ENCODE measurements at places on chromosomes 5 and 9. TPM values are rescaled to one million over a fixed set of nuclear protein-coding genes. Genes with fewer than 3 reads are reported as not detected.

DNA sequence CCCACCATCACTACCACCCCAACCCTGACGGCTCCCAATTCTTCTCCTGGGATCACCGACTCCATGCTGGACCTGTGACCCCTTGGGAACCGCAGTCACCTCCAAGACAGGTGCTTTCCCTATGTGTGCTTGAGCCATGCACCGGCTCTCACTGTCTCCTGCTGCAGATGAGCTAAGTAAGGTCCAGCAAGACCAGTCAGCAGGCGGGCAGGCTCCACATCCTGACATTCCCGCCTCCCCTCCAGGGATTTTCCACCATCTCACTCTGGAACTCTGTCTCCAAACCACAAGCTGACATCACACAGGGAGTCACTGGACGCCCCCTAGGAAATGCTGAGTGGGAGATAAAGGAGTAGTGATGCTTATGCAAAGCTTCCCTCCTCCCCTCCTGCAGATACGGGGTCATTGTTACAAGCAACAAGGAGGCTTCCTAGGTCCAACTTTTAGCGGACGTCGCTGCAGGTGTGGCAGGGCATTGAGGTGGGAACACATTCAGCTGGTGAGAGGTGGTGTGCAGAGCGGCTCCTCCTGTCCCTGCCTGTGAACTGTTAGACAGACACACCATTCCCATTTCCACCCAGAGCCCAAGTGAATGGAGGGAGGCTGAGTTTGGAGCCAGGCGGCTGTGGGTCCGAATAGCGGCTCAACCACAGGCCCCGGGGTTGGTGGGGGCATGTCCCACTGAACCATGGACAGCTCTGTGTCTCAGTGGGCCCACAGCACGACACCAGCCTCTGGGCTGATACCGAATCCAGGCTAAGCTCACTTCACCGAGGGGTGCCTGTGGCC, 129.2 kb upstream of the PHYKPL start:
- peak; percentile 19 for DNase-seq

Gene ZBTB5
- total RNA-seq, result 5.0 TPM

DNA sequence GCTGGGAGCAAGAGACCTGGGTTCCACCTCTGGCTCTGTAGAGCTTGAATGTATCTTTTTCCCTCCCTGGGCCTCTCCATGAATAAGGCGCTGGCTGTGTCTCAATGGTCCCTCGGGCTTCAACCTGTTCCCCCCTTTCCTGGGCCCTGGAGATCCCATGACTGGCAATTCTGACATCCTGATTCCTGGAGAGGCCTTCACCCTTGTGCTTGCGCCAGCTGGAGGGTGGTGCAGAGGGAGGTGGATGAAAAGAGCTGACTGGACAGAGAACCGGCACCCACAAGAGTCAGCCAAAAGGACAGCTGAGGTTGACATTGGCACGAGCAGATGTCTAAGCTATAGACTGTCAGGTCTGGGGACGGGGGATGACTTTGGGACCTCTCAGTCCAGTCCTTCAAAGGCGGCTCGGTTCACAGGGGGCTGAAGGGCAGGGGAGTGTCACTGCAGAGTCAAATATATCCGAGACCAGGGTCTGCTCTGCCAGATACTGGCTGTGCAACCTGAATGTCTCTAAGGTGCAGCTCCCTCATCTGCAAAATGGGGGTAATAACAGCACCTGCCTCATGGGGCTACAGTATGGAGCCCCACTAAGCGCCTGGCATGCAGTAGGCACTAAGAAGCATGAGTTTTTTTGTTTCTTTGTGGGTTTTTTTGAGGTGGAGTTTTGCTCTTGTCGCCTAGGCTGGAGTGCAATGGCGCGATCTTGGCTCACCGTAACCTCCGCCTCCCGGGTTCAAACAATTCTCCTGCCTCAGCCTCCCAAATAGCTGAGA, 13.8 kb downstream of the DNM1 start:
- DNase-seq, result no peak

GRCh38 chr9:28289746-28290145, 716.5 kb upstream of the C9orf72 start:
- peak; percentile 44 for DNase-seq

DNA sequence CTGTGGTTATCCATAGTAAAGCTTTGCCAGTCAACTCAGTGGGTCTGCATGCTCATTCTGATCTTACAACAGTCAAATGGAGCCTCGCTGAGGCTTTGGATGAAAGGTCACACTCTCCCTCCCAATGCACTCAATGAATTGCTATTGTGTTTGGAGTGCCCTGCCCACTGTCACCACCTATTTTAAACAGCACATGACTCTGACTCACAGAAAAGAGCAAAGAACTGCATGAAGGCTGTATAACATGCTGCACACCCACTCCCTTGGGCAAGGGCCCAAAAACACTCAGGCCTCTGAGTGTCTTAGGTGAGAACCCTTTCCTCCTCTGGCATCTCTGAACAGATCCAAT, 118.7 kb upstream of the CCDC112 start:
- DNase-seq, result peak; percentile 83

DNA sequence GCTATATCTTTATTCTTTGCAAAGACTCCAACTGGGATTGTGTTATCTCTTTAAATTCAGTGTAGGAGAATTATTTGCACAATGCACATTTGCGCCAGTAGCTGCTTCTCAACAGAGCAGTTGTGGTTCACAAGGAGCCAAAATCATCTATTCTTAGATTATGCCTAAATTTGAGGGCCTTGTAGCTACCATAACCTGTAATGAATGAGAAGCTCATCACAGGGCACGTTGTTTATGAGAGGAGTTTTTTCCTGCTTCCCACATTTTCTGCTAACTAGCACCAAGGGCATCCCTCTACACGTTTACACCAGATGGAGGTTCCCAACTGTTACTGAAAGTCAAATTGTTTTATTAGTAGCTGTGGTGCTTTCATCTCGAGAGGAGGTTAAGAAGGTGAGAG, 322.4 kb downstream of the TMEM161B start:
- no peak for DNase-seq

Gene PCDHGA12
- total RNA-seq, result not detected

GRCh38 chr9:15576350-15577050, 23.7 kb downstream of the CCDC171 start:
- no peak for DNase-seq

DNA sequence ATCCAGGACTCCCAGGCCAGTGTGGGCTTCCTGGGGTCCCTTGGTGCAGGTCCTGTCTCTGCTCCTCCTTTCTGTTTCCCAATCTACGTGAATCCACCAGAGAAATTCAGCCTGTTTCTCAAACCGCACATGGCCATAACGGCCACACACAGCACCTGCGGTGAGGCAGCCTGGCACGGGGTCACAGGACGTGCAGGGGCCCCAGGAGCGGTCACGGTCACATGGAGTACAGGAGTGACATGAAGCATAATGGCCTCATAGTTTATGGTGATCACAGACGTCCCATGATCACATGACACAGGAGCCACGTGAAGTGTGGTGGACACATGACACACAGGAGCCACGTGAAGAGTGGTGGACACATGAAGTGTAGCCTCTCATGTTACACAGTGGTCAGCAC, 248.5 kb upstream of the IRX4 start:
- DNase-seq, result no peak

- DNase-seq, result no peak
Measured at GRCh38 chr9:18610956-18611355, 137.0 kb downstream of the ADAMTSL1 start.

GRCh38 chr9:116733010-116733641, 46.0 kb downstream of the TRIM32 start:
- no peak for DNase-seq

GRCh38 chr5:133287500-133287899, 235.7 kb downstream of the HSPA4 start:
- DNase-seq, result peak; percentile 25

- DNase-seq, result peak; percentile 30
Measured at GRCh38 chr5:137752905-137753690, 1.1 kb downstream of the HNRNPA0 start.

- DNase-seq, result peak; percentile 41
Measured at GRCh38 chr5:55276771-55277170, 30.7 kb downstream of the DHX29 start.

DNA sequence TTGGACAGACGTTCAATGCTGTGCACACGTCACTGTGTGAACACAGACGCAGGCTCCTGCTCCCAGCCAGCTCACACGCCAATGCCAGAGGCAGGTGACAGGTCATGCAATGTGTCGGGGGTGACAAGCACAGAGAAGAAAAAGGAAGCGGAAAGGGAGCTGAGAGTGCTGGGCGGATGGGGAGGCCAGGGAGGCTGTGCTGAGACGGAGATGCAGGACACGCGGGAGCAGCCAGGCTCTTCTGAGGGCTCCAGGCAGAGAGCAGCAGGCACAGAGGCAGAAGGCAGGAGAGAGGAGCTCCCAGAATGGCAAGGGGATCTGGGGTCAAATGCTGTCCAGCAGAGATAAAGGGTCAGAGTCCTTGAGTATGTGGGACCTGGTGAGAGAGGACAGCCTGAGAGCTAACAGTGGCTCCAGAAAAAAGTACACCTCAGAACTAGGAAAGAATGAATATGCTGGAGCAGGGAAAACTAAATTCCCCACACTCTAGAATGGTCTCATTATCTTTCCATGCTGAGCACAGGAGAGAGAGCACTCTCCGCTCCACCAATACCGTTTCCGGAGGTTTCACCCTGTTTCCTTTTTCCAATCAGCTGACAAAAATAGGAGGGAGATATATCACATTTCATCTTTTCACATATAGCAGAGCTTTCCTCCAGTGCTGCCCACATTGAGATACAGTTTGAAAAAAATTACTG, 32.8 kb upstream of the NSMF start:
- DNase-seq, result peak; percentile 24

DNA sequence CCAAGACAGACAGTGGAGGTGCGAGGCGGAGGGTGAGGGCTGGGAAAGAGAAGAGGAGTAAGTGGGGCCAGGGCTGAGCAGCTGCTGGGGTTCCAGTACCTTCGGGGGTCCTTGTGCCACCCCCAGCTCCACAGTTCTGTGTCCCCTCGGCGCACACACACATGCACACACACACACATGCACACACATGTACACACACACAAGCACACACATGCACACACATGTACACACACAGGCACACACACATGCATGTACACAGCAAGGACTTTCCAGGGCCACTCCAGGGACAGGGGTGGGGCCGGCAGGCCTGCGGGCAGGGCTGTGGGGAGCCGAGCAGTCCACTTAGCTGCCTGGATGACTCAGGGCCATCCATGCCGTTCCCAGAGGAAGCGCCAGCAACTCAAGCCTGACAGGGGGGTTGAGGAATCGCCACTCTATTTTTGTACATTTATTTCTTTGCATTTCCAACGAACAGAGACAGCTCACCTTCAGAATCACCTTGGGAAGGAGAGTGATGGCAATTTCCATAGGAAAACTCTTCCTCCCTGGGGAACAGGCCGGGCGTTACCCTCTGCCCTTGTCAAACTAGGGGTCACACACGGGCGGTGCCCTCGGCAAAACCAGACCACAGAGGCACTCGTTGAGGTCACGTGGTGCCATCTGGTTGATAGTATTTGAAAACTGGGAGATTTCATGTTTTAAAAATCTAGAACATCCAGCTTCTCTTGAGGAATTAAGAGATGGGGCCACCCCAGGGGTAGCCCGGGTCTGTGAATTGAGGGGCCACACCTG, 135.7 kb downstream of the ADAMTS2 start:
- peak; percentile 41 for DNase-seq

- DNase-seq, result no peak
Measured at GRCh38 chr5:111083323-111083722, 8.8 kb upstream of the WDR36 start.

- no peak for DNase-seq
Measured at GRCh38 chr9:117548556-117548955, 133.7 kb upstream of the ASTN2 start.

- DNase-seq, result peak; percentile 75
Measured at GRCh38 chr5:158976035-158976434, 123.7 kb downstream of the EBF1 start.

- DNase-seq, result peak; percentile 45
Measured at GRCh38 chr5:86968301-86968753, 299.4 kb upstream of the RASA1 start.

DNA sequence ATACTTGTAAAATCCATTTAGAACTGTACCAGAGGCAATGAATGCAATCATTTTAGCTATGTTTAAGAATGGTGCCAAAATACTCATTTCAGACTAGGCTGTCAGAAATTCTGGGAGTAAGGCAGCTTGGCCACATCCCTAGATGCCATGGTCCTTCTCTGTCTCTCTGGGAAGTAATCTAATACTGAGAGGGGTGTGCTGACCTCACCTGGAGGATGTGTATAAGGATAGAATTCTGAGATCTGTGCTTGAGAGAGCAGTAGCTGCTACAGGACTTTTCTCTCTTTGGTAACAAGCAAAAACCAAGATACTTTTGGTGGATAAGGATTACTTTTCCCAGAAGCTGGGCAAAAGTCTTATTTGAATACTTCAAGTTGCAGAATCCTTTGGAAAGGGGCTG, 68.1 kb upstream of the MRPS30 start:
- DNase-seq, result no peak

DNA sequence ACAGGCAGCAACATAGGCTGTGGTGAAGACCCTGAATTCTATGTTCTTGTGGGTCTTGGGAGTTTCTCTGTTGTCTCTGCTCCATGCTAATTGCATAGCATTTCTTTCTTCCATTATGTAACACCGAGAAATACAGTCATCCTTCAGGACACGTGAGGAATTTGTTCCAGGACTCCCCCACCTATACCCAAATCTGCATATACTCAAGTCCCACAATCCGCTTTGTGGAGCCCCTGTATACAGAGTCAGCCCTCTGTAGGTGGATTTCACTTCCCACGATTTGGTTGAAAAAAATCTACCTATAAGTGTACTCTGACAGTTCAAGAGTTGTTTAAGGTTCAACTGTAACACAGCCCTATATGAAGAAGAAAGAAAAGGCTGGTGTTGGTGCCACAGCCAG, 22.1 kb downstream of the ANKRD33B start:
- no peak for DNase-seq

Gene PFDN1
- total RNA-seq, result 149 TPM

Gene NXNL2
- total RNA-seq, result 6.9 TPM

GRCh38 chr9:97529363-97530076, 28.1 kb downstream of the TMOD1 start:
- DNase-seq, result peak; percentile 61

DNA sequence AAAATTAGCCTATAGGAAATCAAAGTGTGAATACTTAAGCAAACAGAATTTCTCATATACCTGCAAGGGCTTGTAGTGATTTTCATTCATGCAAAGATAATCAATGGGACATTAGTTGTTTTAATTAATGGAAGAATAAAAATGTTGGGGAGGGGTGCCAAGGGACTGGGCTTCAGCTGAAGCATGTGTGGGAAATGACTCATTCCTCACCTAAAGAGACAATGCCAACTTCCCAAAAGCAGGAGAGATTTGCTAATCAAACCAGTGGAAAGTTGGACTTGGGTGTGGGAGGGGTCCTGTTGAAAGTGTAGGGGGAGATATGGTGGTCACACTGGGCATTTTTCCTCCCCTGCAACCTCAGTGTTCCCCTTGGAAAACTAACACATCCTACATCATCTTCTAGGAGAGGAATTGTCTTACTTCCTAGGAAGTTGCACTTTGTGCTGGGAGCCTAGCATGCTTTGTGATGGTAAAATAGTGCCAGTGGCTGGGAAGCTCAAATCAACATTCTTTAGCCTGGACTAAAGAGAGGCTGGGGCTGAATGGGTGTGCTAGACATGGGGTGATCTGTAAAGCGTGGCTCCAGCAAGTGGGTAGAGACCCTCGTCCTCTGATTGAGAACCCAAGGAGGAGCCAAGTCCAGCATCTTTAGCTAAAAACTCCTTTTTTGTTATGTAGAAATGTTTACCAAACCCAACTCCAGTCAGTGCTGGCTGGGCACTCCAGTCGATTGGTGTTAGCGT, 6.4 kb upstream of the LHX2 start:
- DNase-seq, result no peak

Gene SH2D3C
- total RNA-seq, result not detected

Gene MEIKIN
- not detected for total RNA-seq
